Brain microvascular endothelial cell (primary cell): ENCODE measurements at places on chromosomes 6 and 20.

- peak; percentile 29 for DNase-seq
These were observed at the start of gene TFAP2C for GRCh38 chr20:56628873-56629463. TSS of gene TFAP2C (plus strand) at chr20:56629306. CDS start at chr20:56629545, 239 bp downstream.

DNA sequence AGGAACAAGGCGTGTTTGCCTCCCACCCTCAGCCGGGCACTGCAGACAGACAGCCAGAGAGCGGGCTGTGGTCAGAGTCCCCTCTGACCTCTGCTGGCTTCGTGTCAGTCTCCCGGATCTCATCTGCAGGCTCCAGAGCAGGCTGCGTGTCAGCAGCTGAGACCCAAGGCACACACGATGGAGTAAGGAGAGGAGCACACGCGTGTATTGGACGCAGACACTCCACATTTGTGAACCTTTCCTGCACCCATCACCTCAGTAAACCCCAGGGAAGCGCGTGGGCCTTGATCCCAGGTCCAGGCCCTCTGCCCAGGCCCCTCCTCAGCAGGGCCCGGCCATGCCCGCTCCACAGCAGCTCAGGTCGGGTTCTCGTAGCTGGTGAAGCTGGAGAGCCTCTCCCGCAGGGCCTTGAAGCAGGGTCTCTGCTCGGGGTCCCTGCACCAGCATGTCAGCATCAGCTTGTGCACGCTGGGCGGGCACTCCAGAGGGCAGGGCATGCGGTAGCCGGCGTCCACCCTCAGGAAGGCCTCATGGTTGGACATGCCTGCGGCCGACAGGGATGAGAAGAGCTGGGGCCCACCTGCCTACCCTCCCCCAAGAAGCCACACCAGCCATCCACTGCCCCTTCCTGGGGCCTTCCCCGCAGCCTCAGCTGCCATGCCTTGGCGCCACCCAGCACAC, 7.9 kb downstream of the PTK6 start:
- no peak for DNase-seq

DNA sequence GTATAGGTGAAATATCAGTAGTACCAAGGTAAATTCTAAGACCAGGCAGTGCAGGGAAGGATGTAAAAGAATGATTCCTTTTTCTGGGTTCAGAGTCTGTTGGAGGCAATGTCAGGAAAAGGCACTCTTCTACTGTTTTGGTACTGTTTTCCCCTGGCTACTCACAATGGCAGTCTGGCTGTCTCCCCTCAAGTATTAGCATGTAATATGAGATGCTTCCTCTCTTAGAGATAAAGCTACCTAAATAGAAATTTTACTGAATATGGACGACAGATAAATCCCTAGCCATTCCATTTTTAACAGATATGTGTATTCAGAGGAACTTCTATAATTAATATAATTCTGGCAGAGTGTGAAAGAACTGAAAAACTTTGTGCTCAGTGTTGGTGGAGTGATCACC, 3.5 kb downstream of the RNF8 start:
- DNase-seq: no peak

GRCh38 chr6:158191761-158192160, 23.6 kb downstream of the GTF2H5 start:
- no peak for DNase-seq

DNA sequence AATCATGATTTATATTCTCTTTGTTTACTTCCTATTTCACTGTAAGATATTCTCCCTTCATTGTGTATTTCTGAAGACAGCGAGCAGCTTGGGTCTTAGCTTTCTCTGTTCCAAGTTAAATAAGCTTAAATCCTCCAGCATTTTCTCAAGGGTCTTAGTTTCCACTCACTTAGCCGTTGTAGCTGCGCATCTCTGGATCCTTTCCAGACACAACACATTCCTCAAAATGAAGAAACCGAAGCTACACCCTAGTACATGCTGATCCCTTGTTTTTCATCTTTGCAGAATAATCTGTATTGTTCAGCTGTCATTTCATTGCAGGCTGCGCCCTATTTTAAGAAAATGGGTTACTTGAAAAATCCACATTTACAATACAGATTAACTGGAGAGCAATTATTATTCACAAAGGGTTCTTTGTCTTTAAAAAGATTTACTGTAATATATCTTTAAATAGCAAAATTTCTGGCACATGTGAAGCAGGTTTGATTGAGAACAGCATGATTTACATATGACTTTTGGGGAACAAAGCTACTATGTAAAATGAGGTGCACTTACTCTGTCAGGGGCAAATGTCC, 375.8 kb downstream of the QKI start:
- DNase-seq: peak; percentile 29

GRCh38 chr6:27861276-27861840, 50.8 kb downstream of the OR2B2 start:
- DNase-seq: no peak

- DNase-seq: no peak
These were observed 30.1 kb downstream of the CMTR1 start for GRCh38 chr6:37463110-37463509.
